COR-L47 (cell line): ENCODE measurements at places on chromosomes 13 and 19.

DNA sequence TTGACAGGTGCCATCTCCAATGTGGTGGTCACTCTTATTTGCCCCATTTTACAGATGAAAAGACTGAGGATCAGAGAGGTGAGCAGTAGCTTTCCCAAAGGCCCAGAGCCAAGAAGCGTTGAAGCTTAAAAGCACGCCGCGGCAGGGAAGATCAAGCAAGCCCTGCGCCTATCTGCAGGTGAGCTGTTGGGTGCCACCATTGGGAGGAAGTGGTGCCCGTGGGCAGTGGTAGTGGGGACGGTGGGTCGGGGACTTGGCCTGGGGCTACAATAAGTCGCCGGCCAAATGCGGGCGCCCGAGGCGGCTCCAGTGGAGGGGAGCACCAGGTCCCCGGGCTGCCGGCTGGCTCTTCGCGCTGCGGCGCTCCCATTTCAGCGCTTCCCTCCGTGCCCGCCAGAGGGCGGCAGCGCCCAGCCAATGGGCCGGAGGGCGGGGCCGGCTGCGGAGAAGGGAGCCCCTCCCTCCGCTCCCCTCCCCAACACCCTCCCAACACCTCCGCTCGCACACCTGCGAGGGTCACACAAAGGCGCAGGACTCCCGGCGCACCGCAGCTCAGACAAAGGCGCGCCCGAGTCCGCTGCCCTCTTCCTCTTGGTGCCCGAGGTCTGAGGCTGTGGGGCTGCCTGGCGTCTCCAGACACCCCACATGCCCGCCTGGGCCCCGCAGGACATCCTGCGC is 744 bp upstream of the POU2F2 start:
- peak; percentile 77 for DNase-seq

DNA sequence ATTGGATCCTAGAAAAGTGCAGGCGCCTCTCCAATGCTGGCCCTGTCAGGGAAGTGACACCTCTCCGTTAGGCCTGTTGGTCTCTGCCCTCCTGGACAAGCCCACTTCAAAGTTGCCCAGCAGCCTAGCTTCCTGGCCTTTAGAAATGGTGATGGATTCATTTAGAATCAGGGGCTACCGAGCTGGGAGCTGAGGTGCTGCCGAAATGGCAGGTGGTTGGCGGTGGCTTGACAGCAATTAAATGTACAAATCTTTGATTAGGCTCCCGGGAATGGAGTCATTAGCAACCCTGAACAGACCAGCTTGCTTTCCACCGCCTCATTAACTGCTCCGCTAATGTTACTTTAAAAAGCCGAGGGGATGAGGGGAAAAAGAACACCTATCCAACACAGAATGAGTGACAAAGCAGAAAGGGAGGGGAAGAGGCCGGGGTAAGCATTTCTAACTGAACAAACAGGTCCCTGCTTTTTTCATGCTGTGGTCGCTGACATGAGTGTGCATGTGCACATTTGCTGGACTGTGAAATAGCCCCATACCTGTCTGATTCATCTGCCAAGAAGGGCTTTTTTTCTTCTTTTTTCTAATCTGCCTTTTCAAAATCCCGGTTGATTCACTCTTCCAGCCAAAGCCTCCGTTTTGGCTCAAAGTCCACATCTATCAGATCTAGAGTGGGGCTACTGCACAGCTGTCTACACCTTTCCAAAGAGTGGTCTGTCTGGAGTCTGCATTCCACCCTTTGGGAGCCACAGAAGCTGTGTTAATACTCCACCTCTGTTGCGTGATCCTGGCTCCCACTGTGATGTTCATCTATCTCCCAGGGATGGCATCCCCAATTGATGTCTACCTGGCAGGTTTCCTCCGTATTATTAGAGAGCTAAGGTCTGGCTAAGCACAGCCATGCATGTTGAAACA is 431.9 kb downstream of the COG6 start:
- no peak for DNase-seq

DNA sequence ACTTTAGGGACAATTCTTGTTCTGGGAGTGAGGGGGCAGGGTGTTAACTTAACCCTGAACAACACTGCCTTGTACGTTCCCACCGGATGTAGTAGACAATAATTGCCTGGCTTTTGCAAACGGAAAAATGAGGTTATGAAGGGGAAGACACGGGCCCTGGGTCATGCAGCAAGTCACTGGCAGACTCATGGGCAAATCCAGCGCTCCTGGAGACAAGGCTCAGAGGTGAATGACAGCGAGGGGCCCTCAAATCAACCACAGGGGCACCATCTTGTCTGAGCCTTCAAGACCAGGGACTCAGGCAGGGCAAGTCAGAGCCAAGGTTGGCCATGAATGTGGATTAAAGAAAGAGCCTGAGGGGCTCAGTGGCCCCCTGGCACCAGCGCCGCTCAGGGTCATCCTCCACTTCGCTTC is 2.8 kb downstream of the RASA3 start:
- no peak for DNase-seq

- peak; percentile 63 for DNase-seq
Observed at GRCh38 chr19:2986951-2987524, 9.7 kb downstream of the TLE6 start.

DNA sequence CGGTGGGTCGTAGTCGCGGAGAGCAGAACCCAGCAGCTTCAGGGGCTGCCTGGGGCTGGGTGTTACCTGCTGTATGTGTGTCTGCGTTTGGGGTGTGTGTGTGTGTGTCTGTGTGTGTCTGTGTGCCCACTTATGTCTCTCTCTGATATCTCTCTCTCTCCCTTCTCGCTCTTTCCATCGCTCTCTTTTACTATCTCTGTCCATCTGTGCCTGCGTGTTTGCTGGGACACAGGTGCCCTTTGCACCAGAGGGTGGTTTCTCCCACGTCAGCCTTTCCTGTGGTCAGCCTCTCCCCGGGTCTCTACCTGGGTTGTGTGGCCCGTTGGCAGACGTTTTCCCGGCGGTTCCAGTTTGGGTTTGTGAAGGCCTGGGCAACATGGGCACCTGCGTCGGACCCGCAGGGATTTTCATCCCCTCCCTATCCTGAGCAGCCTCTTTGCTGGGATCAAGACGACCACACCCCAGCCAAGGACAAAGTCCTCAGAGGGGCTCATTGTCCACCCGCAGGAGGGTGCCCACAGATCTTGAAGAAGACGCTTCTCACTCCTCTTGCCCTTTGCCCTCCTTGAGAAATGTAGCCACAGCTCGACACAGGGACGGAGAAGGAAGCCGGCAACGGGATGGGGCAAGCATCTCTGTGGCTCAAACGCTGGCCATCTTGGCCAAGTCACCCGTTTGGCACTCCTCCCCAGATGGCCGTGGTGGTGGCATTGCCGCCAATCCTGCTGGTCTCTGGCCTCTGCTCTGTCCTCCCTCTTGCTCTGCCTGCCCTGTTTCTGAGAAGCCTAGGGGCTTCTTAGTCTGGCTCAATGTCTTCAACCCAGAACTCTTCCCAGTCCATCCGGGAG is 43.3 kb downstream of the ZNF146 start:
- DNase-seq, result no peak

GRCh38 chr13:76822698-76823267 is 63.4 kb downstream of the KCTD12 start:
- no peak for DNase-seq

DNA sequence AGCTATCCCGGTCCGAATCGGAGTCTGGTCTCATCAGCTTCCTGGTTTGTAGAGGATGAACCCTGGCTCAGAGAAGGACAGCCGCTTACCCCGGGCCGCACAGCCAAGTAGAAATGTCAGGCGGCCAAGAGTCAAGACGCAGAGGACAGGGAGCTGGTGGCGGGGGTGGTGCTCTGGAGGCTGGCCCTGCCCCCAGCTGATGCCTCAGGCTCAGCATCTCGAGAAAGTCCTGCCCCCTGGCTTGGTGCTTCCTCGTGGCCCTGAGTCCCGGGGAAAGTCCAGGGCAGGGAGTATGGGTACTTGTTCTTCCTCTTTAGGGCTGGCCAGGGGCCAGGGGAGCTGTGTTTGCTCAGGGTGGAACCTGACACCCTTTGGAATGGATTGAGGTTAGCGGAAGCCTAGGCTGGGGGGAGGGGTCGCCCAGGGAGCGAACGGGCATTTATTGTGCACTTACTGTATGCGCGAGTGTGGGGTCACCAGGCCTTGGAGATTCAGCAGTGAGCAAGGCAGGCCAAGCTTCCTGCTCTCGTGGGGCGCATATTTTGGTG is 2.2 kb downstream of the TJP3 start:
- DNase-seq, result no peak

DNA sequence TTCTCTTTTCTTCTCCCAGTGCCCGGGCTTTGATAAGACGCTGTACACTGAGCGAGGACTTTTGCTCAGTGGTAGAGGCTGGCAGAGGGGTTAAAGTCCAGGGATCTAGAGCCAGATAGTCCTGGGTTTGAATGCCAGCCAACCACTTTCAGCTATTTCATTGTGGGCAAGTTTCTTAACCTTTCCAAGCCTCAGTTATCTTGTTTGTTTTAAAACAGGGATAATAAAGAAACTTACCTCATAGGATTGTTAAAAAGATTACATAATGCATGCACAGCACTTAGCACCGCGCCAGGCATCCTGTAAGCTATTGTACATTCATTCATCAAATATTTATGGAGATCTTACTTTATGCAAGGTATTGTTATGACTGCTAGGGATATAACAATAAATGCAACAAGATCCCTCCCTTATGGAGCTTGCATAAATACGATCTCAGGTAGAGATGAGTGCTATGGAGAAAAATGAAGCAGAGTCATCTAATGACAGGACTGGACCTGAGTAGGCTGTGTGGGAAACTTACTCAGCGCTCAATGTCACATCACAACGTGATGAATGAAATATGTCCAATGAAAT is 70.8 kb downstream of the LNX2 start:
- DNase-seq, result peak; percentile 65

DNA sequence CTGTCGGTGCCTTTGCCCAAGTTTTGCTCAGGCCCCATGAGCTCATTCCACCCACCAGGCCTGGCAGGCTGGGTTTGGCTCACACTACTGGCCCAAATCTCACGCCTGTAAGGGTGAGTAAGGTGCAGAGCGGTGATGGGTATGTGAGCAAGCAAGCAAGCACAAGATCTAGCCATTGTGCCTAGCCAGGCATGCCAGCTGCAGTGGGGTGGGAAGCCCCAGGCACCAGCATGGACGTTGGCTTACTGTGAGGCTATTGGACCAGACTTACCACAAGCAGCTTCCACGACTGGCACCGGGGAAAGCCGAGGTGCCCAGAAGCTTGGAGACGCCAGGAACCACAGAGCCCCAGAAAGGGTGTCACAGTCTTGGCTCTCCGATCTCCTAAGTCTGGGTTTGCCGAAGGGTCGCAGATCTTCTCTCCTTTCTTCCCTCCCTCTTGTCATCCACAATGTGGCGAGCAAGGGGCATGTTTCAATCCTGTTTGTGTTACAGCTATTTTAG is 2659.4 kb upstream of the PCDH20 start:
- no peak for DNase-seq

DNA sequence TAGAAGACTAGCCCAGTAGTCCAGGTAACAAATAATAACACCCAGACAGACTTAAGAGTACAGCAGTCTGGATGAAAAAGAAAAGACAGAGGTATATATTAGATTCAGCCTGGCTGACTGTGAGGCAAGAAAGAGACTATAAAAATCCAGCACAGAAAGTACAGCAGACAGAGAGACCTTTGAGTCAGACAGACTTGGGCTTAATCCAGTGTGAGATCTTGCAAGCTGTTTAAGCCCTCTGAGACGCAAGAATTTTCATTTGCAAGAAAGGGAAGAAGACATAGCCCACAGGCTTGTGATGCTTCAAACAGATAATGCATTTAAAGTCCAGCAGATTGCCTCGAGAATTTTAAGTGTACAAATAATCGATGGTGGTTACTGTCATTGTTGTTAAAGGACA is 471.4 kb downstream of the LIG4 start:
- no peak for DNase-seq

GRCh38 chr19:14494411-14494810 is 1.5 kb downstream of the GIPC1 start:
- no peak for DNase-seq

DNA sequence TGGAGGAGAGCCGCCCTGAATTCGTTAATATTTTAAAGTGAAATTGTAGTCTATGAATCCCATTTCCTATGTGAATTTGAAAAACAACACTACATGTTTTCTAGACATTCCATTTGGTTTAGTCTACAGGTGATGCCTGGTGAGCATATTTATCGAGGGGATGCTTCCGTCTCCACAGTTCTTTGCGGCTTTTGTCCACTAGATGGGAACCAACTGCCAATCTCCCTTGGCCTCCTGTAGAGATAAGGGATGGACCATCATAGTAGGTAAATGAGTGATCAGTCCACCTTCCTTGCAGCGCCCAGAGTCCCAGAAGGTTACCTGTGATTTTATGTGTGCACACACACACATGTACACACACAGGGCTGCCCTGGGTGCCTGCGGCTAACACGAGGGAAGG is 289.8 kb upstream of the SOX21 start:
- no peak for DNase-seq

DNA sequence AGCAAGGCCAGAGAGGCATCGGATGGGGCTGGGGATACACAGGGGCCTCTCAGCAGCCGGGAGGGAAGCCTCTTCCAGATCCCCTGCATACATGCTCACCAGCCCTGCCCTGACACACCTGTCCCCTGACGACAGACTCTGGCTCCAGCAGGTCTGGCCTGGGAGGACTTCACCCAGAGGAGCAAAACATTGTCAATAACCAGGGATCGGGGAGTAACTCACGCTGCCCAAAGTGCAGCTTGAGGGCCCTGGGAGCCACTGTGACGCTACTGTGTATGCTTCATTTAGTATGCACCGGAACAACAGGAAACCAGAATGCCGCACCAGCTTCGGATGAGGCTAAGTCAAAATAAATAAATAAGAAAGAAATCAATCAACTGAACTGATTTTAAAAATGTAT is 12.4 kb upstream of the CD22 start:
- DNase-seq, result no peak

GRCh38 chr13:71477735-71478134 is 389.3 kb downstream of the DACH1 start:
- no peak for DNase-seq

GRCh38 chr19:45476304-45476703 is 8.5 kb downstream of the FOSB start:
- DNase-seq, result no peak

- DNase-seq, result no peak
Observed at GRCh38 chr13:39353988-39354387, 249.0 kb downstream of the LHFPL6 start.

DNA sequence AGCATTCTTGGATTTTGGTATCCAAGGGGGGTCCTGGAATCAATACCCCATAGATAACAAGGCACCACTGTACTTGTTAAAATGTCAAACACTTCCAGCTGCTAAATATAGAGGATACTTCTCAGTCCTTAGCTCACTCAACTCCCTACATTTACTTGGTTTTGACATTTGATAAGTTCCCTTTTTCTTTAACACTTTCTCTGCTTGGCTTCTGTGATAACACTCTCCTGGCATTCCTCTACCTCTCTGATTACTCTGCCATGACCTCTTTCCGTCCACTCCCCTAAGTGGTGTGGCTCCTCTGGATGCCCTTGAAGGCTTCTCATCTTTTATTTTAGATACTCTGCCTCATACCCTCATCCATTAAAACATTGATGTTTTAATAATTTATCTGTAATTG is 65.2 kb downstream of the MICU2 start:
- DNase-seq, result no peak
